Stimulated activated CD4-positive, alpha-beta T cell treated with anti-CD3 and anti-CD28 coated beads, Interleukin-4, amount 100 ng/mL, for 4 hours (primary cell): ENCODE measurements at places on chromosomes 12 and 14.
A peak's percentile ranks its signal among the peaks of the same experiment; 100 is the strongest.

DNA sequence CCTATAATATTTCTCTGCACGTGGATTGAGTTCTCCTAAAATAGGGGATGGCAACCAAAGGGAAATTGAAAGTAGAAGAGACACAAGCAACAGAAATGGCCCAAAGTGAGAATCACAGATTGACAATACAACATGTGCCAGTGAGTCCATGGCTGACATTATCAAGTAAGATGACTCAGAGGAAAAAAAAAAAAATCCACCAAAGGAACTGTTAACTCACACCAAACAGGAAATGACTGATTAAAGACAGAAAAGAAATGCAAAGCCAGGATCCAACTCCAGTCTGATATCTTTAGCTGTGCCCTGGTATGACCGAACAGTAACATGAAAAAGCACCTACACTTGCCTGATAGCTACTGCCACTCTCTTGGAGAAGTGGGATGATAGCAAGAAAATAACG lies 485.0 kb downstream of the PRKD1 start:
- no peak for DNase-seq

DNA sequence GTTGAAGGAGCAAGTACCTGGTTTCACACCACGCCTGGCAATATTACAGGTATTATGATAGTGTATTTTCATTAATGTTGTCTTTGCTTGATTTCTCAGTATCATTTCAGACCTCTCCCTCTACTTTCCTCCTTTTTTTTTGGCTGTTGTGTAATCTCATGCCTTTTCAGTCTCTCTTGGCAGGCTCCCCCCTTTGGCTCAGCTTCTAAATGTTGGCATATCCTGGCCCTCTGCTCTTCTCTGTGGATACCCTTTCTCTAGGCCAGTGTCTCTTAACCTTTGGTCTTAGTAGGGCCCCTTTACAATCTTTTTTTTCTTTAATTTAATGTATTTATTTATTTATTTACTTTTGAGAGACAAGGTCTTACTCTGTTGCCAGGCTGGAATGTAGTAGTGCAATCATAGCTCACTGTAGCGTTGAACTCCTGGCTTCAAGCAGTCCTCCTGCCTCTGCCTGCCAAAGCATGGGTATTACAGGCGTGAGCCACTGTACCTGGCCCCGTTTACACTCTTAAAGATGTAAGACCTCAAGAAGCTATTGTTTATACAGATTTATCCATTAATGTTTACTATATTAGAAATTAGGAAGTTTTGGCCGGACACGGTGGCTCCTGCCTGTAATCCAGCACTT lies 12.8 kb downstream of the MTHFD1 start:
- no peak for DNase-seq

GRCh38 chr12:104671409-104672095 lies 214.8 kb downstream of the CHST11 start:
- DNase-seq: peak; percentile 75

DNA sequence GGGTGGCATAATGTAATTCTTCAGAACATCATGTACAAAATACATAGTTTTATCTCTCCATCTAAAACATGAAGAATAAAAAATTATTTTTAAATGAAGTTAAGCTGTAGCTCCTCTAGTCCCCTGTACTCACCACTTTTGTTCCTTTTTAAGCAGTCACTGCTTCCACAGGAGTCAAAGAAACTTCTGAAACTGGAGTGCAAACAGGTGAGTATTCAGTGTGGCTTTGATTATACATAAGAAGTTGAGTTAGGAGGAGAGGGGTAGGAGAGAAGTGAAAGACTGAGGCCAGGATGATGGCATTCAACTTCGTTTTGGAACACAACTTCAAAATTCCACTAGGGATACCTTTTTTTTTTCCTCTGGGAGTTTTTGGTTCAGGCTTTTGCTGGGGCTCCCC lies 131.4 kb upstream of the CNTN1 start:
- no peak for DNase-seq

GRCh38 chr12:117042171-117042842 lies 56.9 kb downstream of the TESC start:
- no peak for DNase-seq
